ENCODE measurements at places on chromosomes 1 and 21.

DNA sequence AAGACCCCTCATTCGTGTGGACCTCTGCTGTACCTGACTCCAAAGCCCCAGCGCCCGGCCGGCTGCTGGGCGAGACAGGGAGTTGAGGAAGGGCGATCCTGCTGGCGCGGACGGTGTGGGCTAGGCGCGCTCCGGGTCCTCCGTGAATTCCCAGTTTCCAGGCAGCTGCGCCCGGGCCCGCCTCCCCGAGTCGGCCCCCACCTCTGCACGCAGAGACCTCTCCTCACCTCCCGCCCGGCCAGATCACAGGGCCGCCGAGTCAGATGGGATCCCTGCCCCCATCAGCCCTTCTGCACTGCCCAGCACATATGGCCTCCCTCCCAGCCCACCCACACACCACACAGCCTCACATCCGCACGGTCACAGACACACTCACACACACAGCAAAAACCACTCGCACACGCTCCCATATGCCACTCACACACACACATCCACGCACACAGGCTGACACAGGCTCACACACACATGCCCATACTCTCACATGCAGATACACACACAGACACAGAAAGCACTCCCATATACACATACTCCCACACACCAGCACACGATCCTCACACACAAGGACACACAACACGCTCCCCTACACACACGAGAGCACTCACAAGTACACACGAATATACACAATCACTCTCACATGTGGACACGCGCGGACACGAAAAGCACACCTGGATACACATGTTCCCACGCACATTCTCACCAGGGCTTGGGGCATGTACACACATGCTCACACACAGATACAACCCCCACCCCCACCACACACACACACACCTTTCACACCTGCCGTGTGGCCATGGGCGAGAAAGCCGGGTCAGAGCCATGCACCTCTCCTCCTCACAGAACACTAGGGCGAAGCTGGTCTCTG, 7.2 kb upstream of the GUCA2B start:
- no peak for DNase-seq

DNA sequence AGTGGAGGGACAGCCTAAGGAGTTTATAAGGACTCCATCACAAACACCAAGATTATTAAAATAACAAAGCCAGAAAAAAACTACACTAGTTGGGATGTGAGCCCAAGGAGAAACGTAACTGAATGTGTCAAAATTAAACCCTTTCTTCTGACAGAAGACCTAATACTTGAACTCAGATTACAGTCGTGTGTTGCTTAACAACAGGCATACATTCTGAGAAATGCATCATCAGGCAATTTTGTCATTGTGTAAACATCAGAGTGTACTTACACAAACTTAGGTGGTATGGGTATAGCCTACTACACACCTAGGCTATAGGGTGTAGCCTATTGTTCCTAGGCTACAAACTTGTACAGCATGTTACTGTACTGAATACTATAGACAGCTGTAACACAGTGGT, 23.4 kb downstream of the DSTYK start:
- DNase-seq, result peak; percentile 16

- DNase-seq, result no peak
Measured at GRCh38 chr1:100597784-100598183, 59.8 kb downstream of the GPR88 start.

GRCh38 chr1:186848509-186849130, 19.9 kb downstream of the PLA2G4A start:
- DNase-seq, result no peak

DNA sequence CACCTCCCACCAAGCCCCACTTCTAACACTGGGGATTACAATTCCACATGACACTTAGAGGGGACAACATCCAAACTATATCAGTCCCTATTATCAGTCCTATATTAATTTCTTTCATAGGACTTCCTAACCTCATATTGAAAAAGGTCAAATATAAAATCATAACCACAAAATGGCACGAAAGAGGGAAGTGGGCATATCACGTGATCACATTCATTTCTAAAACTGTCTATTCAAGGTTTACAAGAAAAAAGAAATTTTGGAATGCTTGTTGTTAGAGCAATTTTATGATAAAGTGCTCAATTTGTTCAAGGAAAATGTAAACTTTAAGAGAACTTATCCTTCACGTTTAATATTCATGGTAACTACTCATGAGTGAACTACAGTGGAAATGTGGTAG, 13.2 kb upstream of the CDC7 start:
- DNase-seq, result no peak

DNA sequence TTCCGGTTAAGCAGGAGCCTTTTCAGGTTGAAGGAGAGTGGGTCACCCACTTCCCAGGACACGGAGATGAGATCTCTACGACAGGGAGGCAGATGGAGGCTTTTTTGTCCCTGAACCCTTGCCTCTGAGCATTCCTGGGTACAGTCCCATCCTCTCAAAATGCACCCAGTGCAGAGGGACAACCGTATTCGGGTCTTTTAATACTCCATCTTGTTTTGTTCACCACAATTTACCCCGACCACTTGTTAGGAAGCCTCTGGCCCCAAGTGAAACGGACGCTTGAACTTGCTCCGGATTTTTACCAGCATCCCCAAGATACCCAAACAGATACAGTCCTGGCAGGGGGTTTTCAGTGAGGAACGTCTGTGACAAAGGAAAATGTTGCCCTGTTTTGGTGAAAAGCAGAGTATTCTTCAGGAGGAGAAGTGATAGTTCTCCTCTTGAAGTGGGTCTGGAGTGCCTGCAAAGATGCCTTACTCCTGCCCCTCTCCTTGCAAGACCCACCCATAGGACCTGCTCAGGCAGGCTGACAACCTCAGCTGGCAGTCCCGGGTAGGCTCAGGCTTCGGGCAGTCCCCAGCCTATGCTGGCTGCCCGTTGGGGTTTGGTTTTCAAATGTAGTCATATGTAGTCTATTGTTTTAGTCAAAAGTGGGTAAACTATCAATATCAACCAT, 669 bp upstream of the ARL8A start:
- DNase-seq, result no peak

DNA sequence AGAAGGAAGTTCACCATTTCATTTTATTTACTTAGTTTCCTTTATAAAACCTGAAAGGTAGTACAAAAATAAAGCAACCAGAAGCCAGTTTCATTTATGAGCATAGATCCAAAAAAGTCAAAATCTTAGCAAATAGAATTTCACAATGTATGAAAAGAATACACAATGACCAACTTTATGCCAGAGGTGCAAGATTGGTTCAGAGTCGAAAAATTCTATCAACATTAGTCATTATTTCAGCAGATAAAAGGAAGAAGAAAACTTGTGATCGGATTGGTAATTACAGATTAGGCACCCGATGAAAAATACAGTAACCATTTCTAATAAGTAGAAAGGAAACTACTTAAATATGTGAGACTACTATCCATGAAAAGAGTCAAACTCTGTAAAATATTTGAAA, 89.1 kb downstream of the ITSN1 start:
- no peak for DNase-seq

DNA sequence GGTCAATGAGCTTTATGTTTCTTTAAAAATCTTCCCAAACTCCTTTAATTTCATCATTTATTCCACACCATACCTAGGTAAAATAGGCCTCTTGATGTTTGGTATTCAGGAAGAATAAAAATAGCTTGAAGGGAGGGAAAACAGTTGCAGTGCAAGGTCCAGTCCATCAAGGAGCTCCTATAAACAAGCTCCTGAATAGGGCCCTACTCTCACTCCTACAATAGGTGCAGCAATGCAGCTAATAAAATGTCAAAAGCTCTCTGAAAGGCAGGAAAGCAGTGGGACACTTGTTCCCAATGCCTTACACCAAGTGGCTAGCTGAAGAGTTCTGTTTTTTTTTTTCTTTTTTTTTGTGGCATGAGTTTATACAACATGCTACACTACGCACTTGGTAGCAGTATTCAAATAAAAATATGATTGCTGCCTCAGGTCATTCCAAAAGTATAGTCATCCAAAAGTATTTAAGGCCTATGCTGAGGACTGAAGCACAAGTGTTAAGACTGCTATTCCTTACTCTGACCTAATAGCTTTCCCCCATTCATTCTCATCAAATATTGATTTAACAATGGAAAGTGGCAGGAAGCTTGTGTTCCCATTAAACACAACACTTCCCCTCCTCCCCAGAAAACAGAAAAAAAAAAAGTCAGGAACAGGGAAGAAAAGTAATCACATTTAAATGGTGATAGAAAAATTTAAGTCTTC, 9.8 kb downstream of the TEX38 start:
- no peak for DNase-seq

DNA sequence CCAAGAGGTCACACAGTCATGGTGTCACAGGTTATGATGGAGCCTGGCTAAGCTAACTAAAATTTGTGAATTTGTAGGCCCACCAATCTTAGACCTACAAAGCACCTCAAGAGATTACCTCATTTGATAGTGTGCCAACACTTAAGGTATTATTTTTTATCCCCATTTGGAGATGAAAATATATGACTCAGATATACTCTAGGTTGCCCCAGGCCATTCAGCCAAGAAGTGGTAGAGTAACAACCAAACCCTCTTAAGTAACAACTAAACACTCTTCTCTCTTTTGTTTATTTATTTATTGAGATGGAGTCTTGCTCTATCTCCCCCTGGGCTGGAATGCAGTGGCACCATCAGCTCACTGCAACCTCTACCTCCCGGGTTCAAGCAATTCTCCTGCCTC, 14.3 kb downstream of the NPL start:
- DNase-seq, result no peak

GRCh38 chr1:44817307-44817706, 9.0 kb downstream of the BTBD19 start:
- no peak for DNase-seq

GRCh38 chr21:41752231-41752681, 14.6 kb downstream of the RIPK4 start:
- DNase-seq, result no peak

DNA sequence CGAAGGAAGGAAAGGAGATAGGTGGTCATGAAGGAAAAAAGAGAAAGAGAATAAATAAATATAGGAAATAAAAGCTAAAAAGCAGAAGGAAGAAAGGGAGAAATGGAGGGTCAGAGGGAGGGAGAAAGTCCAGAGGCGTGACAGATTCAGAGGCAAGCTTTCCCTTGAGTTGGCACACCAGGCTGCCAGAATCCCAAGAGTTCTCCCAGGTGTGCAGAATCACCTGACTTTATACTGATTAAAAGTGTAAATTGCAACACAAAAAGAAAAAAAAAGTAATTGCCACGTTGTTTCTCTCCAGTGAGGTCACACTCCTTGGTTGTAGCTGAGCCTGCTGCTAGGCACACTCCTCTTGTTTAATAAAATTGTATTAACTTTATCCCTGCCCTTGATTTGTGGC, 669.9 kb upstream of the PKN2 start:
- DNase-seq, result no peak

GRCh38 chr1:20875198-20875973, 88.3 kb upstream of the HP1BP3 start:
- DNase-seq, result no peak

DNA sequence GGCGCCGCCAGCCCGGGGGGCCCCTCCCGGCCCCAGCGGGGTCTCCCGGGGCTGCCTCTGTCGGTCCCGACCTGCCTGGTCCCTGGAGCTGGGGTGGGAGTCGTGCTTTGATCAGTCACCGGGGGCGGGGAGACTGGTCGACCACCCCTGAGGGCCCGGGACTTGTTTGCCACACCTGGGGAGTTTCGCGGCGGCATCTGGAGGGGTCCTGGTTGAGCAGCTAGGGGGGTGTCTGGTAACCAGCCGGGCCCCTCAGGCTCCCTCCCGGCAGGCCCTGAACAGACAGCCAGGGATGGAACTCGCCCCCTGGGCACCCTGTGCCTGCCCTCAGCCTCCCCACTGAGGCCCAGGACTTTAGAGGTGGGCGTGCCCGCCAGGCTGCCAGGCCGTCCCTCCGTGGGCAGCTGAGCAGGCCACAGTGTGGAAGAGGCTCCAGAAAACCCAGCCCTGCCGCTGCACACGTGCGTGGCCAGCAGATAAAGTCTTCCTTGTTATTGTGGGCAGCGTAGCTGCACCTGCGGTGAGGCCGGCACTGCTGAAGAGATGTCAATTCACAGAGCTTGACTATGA, 13.3 kb upstream of the SAMD11 start:
- DNase-seq, result no peak

- no peak for DNase-seq
Measured at GRCh38 chr1:221031458-221032203, 152.4 kb downstream of the HLX start.

DNA sequence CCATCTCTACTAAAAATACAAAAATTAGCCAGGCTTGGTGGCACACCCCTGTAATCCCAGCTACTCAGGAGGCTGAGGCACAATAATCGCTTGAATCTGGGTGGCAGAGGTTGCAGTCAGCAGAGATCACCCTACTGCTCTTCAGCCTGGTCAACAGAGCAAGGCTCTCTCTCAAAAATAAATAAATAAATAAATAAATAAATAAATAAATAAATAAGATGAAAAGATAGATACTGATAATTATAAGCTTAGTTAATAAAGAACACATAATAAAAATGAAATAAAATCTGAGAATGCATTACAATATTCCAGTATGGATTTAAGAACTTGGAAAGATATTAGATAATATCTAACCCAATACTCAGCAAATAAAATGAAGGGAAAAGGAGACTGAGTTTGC, 235.9 kb upstream of the DAB1 start:
- DNase-seq, result no peak

GRCh38 chr1:212743901-212744475, 44.3 kb upstream of the BATF3 start:
- DNase-seq, result no peak

GRCh38 chr1:54975356-54976108, 4.9 kb upstream of the TMEM61 start:
- no peak for DNase-seq

- DNase-seq, result peak; percentile 66
Measured at GRCh38 chr1:154533952-154534844, 24.3 kb downstream of the UBE2Q1 start.

GRCh38 chr1:92211166-92211565, 6.5 kb upstream of the C1orf146 start:
- DNase-seq, result no peak

DNA sequence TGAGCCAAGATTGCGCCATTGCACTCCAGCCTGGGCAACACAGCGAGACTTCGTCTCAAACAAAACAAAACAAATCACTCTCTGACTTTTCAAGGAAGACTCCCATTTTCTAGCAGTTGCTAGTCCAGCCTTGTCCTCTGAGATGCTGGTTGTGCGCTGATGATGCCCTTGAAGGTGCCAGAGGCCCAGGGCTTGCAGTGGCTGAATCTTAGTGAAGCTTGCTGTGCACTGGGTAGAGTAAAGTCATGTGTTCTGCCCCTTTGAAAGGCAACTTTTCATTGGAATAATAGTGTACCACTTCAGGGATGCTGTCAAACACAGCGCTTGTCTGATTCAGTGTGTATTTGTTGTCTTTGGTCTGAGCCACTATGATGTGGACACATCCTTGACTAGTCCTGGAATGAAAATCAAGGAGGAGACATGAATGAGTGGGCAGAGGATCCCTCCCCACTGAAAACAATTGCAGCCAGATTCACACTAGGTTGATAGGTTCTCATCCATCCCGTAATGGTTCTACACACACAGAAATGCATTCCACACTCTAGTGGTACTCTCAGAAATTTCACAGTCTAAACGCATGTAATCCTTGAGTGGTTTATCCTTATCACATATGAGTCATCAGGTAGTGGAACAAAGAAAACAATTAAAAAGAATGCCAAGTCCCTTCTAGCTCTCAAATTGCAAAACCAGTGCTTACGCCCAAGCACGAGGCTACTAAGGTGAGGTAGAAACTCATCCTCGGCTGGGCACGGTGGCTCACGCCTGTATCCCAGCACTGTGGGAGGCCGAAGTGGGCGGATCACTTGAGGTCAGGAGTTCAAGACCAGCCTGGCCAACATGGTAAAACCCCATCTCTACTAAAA, 17.8 kb upstream of the TDRD10 start:
- no peak for DNase-seq

GRCh38 chr1:243693800-243694199, 156.2 kb downstream of the AKT3 start:
- no peak for DNase-seq

Measured in trophoblast cell (in vitro differentiated cells and primary cell).